BJ (cell line): ENCODE measurements at places on chromosomes 7 and 10.

DNA sequence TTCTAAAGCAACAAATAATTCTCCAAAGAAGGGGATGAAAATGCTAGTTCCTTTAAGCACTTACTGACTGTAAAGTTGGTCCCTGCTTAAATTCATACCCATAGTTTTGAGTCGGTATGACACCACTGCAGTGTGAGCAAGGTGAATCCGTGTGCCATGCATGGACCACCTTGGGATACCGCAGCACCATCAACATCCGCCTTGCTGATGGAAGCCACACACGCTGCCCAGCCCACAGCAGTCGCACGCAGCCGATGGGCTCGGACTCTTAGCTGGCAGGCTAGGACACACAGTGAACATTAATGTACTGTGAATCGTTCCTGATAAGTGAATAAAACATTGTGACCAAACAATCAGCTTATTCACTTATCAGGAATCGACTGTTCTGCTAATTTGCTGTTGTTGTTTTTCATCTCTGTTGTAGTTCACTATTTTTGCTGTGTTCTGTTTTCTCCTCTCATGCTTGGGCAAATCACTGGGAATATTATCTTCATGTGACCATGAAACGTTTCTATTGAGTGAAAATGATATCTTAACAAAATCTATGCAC lies 275.5 kb downstream of the USP6NL start:
- DNase-seq = no peak

- no peak for DNase-seq
Measured at GRCh38 chr10:95832216-95833041, 75.3 kb upstream of the CC2D2B start.

DNA sequence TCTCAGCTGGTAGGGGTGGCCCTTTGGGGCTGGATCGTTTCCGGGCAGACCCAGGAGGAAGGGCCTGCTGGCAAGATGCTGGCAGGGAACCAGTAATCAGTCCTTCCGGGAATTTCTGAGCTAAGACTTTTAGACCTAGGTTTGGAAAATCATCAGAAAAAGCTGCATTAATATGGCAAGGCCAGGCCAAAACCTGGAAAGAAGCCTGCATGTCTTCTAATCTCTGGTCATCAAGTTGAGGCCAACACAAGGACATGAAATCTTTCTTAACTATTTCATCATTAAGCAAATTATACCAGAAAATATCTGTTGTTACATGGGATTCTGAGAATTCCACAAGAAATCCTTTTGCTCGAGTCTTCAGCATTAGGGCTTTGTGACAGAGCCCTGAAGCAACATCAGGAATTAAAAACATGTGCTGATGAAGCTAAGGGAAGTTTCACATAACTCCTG lies 19.9 kb downstream of the CPA1 start:
- DNase-seq = peak; percentile 93

DNA sequence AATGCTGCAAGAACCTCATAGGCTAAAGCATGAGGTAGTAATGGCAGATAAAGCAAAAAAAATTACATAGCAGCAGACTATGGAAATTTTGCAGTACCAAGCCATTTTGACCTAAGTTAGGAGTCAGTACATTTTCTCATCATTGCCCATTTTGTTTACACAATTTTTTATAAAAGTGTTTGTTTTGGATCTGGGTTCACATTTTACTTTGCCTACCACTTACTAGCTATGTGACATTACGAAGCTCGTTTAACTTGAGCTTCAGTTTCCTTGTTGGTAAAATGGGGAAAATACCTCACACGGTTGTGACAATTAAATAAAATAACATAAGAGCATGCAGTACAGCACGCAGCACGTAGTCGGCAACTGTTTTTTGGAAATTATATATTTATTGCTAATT lies 99.6 kb downstream of the ADD3 start:
- no peak for DNase-seq

DNA sequence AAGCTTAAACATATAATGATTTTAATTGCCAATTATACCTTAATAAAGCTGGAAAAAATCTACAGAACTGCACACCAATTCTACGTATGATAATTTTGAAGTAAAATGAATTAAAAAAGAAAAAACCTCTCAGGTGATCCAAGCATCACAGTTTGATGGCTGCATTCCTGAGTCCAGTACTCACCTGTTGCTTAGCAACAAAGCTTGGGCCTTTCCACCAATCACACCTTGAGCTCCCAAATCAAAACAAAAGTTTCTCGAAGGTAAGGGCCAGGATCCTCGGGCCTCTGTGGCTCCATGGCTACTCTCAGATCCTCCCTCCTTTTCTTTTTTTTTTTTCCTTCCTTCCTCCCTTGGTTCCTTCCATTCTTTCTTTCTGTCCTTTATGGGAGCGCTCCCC lies 137.2 kb upstream of the PCBD1 start:
- DNase-seq = no peak

- DNase-seq = no peak
Measured at GRCh38 chr7:117942780-117943179, 69.5 kb upstream of the CTTNBP2 start.

GRCh38 chr10:64261676-64262075 lies 740.5 kb downstream of the REEP3 start:
- DNase-seq = no peak

GRCh38 chr7:130904792-130905191 lies 170.8 kb upstream of the KLF14 start:
- DNase-seq = no peak

- no peak for DNase-seq
Measured at GRCh38 chr7:55483046-55483445, 89.3 kb downstream of the VOPP1 start.

DNA sequence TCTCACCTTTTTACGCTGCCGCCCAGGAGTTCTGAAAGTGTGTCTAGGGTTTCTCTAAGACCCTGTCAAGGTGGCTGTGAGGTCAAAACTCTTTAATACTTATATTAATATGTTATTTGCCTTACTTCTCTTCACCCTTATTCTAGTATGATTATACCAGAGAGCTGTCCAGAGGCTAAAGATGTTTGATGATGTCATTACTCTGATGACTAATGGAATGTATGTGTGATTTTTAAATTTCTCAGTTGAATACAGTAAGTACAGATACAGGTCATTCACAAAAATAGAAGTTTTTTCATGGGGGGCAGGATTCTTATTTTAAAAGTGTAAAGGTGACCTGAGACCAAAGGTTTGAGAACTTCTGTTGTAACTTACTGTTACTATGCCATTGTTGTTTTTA lies 150.6 kb upstream of the FOXP2 start:
- no peak for DNase-seq

GRCh38 chr10:15793664-15794063 lies 66.6 kb downstream of the MINDY3 start:
- DNase-seq = no peak

- no peak for DNase-seq
Measured at GRCh38 chr10:71455035-71455434, 58.3 kb downstream of the CDH23 start.

DNA sequence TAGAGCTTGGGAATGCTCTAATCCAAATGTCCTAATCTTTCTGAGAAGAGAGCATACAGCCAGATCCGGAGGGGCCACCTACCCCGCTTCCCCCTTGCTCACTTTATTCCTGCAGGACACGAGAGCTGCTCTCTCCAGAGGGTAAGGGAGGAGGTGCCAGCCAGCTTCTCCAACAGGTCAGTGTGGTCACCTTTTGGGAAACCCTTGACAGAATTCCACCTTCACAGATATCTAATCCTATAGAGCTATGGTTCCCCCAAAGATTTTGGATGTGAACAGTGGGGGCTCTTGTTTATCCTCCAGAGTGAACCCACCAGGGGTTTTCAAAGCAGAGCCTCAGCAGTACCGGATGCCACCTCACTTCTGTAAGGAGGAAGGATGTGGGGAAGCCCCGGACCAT lies 34.6 kb upstream of the C10orf90 start:
- DNase-seq = no peak

- DNase-seq = no peak
Measured at GRCh38 chr10:89351412-89351779, 23.6 kb downstream of the IFIT3 start.

GRCh38 chr10:121681997-121682687 lies 83.9 kb upstream of the FGFR2 start:
- no peak for DNase-seq

- DNase-seq = no peak
Measured at GRCh38 chr10:74867351-74867750, 41.0 kb downstream of the KAT6B start.

- DNase-seq = no peak
Measured at GRCh38 chr7:6375348-6376101, 72.2 kb downstream of the DAGLB start.

GRCh38 chr7:6251653-6252052 lies 20.8 kb downstream of the CYTH3 start:
- DNase-seq = peak; percentile 81

GRCh38 chr7:378041-378420 lies 88.1 kb downstream of the FOXL3 start:
- no peak for DNase-seq

DNA sequence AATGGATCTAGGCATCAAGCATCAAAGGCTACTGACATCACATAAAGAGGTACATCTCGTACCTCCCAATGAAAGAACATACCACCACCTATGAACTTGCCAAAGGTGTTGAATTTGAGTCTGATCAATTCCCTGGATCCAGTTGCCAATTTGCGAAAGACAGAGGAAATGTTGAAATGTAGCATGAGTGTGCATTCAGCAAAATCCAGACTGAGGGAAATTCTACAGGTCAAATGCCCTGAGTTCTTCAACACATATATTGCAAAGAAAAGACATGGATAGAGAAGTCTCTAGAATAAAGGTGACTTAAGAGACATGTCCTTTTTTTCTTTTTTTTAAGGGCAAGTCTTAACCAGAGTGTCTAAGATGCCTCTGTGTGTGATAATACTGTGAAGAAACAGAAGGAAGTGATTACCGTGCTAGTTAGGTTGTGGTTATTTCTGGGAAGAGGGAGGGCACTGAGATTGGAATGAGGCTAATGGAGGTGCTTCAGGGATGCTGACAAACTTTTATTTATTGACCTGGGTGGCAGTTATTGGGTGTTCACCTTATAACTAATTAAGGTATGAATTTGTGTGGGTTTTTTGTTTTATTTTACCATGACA lies 128.7 kb downstream of the SAMD9 start:
- peak; percentile 14 for DNase-seq

- no peak for DNase-seq
Measured at GRCh38 chr7:130740606-130741005, 6.6 kb upstream of the KLF14 start.

DNA sequence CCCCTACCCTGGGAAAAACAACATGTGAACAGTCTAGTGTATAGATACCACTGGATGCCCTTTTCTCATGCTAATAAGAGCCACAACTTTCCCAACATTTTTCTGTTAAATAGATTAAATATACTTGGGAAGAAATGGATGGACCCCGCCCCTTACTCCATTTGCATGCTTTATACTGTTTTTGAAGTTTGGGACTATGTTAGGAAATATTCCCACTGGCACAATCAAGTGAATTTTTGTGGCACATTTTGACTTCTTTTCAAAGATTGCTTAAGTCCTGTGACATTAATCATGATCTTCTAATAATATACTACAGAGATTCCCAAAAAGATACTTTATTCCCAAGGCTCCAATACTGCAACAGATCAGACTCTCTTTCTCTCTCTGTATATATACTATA lies 216.6 kb downstream of the TWIST1 start:
- no peak for DNase-seq

DNA sequence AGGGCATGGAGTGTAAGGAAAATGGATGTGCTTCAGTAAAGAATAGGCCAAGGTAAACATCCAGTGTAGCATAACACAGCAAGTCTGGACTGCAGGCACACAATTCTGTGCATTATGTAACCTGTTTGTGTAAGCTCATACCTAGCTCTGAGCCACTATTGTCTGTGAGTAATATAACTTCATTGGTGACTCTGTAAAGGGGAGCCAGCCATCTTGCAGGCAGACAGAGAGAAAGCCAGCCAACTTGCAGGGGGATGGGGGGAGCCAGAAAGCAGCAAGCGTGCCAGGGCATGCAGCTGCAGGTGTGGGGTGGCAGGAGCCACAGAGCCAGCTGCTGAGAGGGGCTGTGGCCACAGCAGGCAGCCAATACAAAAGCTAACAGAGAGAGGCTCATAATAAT lies 449.2 kb downstream of the IPMK start:
- no peak for DNase-seq

GRCh38 chr10:98470850-98471249 lies 24.1 kb upstream of the HPS1 start:
- DNase-seq = no peak

DNA sequence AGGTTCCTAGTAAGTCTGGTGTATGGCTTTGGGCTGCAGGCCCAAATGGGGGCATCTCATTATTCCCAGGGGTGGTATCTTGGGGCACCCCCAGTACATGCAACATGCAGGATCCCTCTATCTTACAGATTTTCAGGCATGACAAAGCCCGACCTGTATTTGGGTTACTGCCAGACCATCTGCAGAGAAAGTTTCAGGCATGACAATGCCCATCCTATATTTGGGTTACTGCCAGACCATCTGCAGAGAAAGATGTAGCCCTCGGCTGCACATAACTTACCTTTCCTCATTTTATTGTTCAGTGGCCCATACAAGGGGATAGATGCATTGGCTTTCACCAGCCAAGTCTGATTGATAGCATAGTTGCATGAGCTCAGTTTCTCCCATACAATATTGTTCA lies 112.2 kb upstream of the RAB18 start:
- no peak for DNase-seq

GRCh38 chr7:99665312-99666012 lies 14.3 kb downstream of the CYP3A5 start:
- DNase-seq = no peak

- DNase-seq = no peak
Measured at GRCh38 chr7:4800487-4800886, 25.1 kb downstream of the AP5Z1 start.

DNA sequence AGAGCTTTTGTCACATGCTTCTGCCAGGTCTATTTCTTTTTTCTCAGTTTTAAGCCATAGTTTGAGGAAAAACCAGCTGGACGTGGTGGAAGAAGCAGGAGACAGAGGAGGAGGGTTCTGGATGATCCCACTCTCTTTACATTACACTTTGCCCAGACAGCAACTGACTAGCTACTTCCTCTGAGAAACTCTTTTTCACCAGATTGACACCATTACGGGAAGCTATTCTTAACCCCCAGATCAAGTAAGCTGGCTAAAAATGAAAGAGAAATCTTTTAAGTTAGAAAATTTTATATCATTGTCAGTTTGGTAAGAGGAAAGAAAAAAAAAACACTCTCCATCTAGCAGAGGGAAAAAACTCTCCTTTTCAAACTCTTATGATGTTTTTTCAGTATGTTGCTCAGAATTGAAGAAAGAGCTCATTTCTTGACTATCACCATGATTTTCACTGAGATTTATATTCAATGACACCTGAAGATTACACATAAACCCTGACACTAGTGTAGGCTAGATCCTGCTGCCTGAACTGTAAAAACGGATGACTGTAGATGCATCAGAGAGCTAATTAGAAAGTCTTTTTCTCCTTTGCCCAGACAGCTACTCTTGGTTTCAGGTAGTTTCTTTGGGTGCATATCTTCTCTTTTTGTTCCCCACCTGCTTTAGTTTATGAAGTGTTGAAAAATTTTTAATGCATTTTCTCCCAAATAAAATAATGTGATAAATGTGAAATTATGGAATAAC lies 203.1 kb downstream of the TFEC start:
- no peak for DNase-seq

GRCh38 chr10:10294881-10295529 lies 722.7 kb upstream of the CELF2 start:
- no peak for DNase-seq
